ENCODE measurements at places on chromosomes 11 and 22. TPM values are rescaled to one million over a fixed set of nuclear protein-coding genes. Genes with fewer than 3 reads are reported as not detected.

DNA sequence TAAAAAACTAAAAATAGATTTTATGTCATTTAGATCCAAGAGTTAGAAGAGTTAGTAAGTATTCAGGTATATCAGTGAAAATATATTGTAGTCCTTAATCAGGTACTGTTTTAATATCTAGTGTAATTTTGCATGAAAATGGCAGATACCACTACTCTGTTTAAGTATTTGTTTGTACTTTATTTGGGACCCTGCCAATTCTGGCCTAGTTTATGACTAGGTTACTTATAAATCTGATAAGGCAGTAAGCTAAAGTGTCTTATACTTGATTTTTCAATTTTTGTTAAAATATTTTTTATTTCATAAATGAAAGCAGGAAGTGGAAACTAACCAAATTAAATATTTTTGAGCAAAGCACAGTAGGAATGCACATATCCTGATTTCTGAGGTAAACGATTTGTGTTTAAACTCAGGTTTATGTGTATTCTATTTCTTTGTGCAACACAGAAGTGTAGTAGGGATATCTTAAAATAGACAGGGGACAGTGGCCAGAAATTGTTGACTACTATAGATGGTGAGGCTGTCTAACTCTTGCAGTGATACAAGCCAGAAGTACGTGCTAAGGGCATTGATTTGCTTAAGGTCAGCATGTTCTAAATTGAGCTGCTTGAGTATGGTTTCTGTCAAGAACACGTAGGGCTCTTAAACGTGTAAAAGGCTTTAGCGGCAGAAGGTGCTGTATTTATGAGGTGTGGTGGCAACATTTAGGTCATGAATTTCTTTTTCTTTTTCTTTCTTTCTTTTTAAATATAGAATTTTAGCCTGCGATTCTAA lies 34.0 kb downstream of the HIPK3 start:
- H3K27me3 ChIP-seq, result no peaks in the 10 kb centered on the region
- H3K27ac ChIP-seq, result no peak overlapping the region
- H3K36me3 ChIP-seq, result peaks cover 9% of the 10 kb centered on the region
- H3K4me3 ChIP-seq, result no peak overlapping the region
- peaks cover 26% of the 10 kb centered on the region for H3K4me1 ChIP-seq

TRIM48 gene
- total RNA-seq, result not detected

DNA sequence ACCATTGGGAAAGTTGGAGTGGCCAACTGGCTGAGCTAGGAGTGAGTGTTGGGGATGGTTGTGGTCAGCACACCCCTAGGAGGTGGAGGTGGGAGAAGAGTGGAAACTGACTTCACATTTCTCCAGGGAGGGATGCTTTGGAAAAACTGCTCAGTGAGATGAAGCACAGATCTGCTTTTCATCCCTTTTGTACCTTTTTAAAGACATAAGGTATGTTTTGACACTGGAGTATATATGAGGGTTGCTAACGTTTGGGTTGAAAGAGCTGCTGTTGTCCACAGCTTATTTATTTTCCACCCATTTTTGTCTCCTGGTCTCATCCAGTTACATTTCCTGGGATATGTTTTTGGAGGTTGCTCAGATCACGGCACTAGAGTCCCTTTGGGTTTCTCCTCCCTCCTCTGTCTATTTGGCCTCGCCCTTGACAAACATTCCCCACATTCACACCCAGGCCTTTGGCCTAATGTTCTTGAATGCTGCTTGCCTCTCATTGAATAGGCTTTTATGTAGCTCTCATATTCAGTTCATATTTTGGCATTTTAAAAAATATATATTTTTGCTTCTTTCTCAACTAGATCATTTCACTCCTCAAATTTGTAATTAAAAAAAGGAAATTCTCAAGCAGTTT lies 8.3 kb downstream of the SREBF2 start:
- no peaks in the 10 kb centered on the region for H3K27me3 ChIP-seq
- no peak overlapping the region for H3K4me3 ChIP-seq
- H3K36me3 ChIP-seq, result no peaks in the 10 kb centered on the region
- H3K27ac ChIP-seq, result peak overlapping the region; percentile 51
- DNase-seq, result no peak
- H3K4me1 ChIP-seq, result peaks cover 67% of the 10 kb centered on the region

DNA sequence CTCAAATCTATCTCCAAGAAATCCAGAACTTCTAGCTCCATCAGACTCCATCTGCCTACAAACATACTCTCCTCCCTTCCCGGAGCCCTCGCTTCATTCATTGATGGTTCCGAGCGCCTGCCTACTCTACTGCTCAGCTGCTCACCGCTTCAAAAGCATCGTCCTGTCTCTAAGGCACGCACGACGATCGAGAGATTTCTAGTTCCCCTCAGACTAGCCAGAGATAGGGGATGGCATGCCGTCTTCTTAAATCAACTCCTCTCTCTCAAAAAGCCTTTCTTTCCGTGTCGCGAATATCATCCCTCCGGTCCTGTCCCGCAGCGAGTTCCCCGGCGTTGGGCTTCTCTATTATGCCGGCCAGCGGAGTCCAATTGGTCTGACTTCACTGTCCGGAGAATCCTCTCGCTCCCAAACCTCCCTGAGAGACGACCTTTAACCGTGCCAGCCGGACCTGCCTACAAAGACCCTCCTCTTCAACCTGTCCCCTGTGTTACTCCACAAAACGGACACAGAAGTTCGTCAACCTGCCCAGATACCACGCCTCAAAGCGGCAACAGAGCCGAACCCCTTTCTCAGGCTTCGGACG lies 592 bp downstream of the EEF1G start:
- DNase-seq, result no peak
- H3K27ac ChIP-seq, result peak overlapping the region; percentile 93
- peaks cover 45% of the 10 kb centered on the region for H3K4me1 ChIP-seq
- no peaks in the 10 kb centered on the region for H3K27me3 ChIP-seq
- H3K4me3 ChIP-seq, result peak overlapping the region; percentile 88

GRCh38 chr11:57320719-57321387 lies 3.9 kb downstream of the TNKS1BP1 start:
- DNase-seq, result no peak
- no peaks in the 10 kb centered on the region for H3K27me3 ChIP-seq
- peak overlapping the region; percentile 97 for H3K27ac ChIP-seq
- peaks cover 50% of the 10 kb centered on the region for H3K36me3 ChIP-seq
- H3K4me3 ChIP-seq, result peak overlapping the region; percentile 91
- peaks cover 82% of the 10 kb centered on the region for H3K4me1 ChIP-seq

GRCh38 chr11:69173925-69174581 lies 18.3 kb downstream of the SMIM38 start:
- no peaks in the 10 kb centered on the region for H3K27me3 ChIP-seq
- H3K4me3 ChIP-seq, result no peak overlapping the region
- no peaks in the 10 kb centered on the region for H3K4me1 ChIP-seq
- DNase-seq, result no peak
- no peak overlapping the region for H3K27ac ChIP-seq

MYO18B gene
- not detected for total RNA-seq

- H3K4me3 ChIP-seq, result no peak overlapping the region
- no peak for DNase-seq
- H3K4me1 ChIP-seq, result peaks cover 21% of the 10 kb centered on the region
- no peak overlapping the region for H3K27ac ChIP-seq
- H3K36me3 ChIP-seq, result no peaks in the 10 kb centered on the region
These were observed 2.8 kb downstream of the NUDT8 start for GRCh38 chr11:67626970-67627369.
